ENCODE measurements at places on chromosomes 12 and 14. TPM values are rescaled to one million over a fixed set of nuclear protein-coding genes. Genes with fewer than 3 reads are reported as not detected.

Gene SIVA1
- polyA plus RNA-seq = 98.6 TPM

Gene ASIC1
- polyA plus RNA-seq = 6.4 TPM

Gene ARMH4
- polyA plus RNA-seq = 0.46 TPM

Gene GPR65
- not detected for polyA plus RNA-seq

Gene MED6
- 31.6 TPM for polyA plus RNA-seq

Gene ADAM20
- polyA plus RNA-seq = not detected

DNA sequence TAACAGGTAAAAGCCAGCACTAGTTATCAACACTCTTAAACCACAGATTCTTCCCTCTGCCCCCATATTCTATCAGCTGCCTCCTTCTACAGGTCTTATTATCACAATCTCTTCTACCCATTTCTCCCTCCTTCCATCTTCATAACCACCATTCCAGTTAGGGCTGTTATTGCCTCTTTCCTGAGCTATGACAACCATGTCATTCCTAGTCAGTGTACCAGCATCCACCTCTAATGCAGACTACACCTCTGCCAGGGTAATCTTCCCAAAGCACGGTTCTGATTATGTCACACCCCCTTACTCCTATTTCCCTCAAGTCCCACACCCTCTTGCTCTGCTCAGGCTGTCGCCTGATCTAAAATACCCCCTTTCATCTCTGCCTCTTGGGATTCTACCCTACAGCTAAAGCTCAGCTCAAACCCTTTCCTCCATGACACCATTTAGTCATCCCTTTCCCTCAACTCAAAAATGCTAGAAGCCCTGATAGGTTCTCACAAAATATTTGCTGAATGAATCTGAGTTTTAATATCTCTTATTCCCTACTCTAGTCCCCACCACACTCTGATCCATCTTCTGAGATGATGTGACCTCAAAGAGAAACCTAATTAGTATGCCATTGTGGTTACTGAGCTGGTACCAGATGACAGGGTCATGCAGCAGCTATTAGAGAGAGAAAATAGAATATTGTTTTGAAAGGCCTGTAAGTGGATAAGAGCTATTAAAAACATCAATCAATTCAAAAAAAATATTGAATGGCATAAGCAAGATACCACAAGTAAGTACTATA lies 11.7 kb downstream of the RACGAP1 start:
- DNase-seq = no peak

DNA sequence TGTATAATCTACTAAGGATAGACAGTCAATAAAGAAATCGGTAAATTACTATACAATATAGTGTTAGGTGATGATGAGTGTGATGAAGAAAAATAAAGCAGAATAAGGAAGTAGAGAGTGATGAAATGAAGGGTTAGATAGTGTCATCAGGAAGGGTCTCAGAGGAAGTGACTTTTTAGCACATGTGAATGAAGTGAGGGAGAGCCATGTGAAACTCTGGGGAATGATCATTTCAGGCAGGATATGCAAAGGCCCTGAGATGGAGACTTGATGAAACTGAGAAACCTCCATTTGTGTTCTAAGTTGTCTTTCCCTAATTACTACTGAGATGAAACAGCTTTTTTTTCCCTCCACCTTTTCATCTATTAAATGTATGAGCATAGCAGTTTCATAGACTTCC lies 19.4 kb upstream of the GNPTAB start:
- DNase-seq = no peak

DNA sequence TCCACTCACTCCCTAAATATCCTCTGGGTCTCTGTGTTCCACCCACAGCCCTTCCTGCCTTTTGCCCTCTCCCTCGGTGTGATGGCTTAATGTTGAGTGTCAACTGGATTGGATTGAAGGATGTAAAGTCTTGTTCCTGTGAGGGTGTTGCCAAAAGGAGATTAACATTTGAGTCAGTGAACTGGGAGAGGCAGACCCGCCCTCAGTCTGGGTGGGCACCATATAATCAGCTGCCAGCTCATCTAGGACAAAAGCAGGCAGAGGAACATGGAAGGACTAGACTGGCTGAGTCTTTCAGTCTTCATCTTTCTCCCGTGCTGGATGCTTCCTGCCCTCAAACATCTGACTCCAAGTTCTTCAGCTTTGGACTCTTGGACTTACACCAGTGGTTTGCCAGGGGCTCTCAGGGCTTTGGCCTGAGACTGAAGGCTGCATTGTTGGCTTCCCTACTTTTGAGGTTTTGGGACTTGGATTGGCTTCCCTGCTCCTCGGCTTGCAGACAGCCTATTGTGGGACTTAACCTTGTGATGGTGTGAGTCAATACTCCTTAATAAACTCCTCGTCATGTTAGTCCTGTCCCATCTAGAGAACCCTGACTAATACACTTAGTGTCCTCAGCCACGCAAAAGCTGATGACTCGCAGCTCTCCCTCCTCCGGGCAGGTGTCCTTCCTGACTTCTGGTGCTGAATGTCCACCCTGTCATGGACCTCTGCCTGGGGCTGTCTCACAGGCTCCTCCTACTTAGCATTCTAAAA lies 5.9 kb downstream of the DGLUCY start:
- DNase-seq = peak; percentile 95

DNA sequence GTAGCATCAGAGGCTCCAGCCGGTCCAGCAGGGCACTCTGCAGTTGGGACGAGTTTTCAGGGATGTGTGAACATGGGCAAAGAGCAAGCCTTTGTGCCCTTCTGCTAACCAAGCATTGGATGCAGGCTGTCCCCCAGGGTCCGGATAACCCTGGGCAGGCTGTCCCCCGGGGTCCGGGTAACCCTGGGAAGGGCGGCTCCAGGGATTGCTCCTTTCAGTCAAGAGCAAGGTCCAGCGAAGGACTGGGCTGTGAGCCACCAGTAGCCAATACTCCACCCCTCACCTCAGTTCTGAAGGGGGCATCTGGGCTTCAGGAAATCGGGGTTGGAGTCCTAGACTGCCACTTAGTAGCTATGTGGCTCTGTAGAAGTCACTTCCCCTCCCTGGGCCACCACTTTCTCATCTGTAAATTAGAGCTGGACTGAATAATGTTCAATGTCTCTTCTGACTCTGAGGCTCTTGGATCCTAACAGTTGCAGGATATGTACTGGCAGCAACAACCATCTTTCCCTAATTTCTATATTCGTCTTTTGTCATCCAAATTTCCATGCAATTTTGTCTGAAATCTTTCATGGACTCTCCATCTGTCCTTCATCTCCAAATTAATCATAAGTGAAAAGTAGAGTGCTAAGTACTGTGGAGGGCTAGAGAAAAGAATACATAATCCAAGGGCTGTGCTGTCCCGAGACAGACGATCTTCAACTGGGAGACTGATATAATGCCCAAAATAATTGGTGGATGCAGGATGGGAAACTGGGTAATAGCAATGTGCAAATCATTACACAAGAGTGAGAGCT lies 137.4 kb upstream of the NTF3 start:
- DNase-seq = no peak

DNA sequence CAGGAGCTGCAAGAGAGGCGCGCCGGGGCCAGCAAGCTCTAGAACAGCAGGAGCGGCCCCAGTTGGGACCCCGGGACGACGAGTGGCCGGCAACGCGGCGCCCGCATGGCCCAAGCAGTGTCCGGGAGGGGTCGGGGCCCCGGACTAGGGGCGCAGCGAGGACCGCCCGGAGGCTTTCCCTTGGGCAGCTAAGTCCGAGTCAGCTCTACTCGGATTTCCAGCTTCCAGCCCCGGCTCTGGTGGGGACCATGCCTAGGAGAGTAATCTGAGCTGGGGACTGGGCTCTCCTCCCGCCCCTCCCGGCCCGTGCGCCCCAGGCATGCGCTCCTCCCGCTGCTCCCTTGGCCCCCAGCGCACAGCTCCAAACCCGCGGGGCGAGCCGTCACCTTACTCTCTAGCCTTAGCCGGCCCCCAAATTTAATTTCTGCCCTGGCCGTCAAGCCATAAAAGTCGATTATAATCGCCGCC lies 41.6 kb upstream of the CAPRIN2 start:
- DNase-seq = no peak

GRCh38 chr14:81398196-81398891 lies 1.8 kb downstream of the STON2 start:
- DNase-seq = peak; percentile 11

- no peak for DNase-seq
These were observed 723 bp upstream of the NFE2 start for GRCh38 chr12:54301428-54302048.

DNA sequence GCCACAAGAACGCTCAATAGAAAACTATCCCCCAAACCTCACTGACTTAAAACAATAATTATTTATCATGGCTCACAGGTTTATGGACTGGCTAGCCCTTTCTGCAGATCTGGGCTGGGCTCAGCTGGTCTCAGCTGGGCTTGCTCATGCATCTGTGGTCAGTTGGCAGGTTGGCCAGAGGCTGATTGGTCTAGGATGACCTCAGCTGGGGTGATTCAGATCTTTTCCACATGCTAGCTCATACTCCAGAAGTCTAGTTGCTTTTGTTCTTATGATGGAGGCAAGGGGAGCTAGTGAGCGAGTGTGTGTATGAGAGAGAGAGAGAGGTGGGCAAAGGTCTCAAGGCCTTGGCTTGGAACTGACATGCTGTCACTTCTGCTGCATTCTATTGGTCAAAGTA lies 181.2 kb upstream of the NRXN3 start:
- DNase-seq = peak; percentile 76

DNA sequence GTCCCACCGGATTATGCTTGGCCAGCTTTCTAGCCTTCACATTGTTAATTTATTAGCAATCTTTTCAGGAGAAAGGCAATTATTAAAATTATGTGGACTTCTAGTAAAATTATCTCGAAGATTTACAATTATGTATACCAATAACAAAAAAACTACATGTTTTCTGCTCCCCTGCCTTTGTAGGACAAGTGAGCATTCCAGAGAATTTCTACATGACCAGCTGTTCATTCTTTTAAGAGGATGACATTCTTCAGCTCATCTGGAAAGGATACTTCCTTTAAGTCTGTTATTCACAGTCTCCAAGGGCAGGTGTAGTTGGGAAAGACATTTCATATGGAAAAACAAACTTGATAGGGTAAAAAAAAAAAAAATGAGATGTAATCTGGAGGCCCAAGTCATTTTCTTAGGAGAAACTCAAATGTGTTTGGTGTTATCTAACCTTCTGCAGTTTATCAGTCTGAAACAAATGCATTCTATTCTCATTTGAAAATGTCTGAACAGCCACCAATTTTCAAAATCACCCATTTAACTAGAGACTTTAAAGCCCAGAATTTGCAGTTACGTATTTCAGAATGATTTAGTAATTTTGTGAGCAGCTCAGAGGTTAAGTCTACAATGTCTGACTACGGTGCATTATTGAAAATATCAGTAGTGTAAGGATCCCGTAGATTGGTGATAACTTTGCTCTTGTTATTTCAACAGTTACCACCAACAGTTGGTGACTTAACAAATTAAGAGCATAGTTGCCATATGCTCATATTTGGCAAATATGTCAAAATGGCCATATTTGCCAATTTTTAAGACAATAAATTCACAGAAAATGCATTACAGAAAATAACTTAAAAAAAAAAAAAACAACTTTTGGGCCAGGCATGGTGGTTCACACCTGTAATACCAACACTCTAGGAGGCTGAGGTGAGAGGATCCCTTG lies 1.8 kb upstream of the PHLDA1 start:
- peak; percentile 20 for DNase-seq

DNA sequence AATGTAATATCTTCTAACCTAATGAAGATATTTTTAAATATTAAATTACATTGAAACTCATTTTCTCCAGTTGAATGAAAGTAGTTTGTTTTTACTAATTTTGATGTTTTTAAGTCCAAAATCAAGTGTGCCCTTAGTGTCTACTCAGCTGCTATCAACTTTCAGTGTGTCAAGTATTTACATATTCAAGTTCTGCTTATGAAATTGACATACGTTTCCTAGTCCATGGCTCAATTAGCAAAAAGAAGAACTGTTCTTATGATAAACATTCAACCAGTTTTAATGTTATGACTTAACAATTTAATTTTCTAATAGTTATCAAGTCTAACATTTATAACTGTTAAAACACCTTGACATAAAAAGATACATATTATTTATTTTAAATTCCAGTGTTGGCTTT lies 137.1 kb downstream of the DUSP6 start:
- DNase-seq = no peak

DNA sequence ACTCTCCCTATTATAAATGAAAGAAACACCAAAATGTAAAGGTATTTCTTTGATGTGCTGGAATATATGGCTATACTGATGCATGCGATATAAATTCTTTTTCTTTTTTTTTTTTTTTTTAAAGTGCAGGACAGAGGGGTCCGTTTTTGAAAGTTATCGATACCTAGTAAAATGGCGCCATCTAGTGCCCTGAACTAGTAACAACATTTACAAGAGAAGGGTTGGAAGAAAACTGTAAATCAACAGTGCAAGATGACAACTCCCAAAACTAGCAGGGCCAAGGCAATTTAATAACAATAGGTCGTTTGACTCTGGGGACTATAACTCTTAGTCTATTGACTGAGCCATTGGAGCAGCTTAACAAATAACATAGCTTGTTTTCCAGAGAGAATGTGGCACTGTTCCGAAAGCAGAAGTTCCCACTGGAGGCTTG lies 137.7 kb downstream of the SPTSSA start:
- DNase-seq = peak; percentile 5

DNA sequence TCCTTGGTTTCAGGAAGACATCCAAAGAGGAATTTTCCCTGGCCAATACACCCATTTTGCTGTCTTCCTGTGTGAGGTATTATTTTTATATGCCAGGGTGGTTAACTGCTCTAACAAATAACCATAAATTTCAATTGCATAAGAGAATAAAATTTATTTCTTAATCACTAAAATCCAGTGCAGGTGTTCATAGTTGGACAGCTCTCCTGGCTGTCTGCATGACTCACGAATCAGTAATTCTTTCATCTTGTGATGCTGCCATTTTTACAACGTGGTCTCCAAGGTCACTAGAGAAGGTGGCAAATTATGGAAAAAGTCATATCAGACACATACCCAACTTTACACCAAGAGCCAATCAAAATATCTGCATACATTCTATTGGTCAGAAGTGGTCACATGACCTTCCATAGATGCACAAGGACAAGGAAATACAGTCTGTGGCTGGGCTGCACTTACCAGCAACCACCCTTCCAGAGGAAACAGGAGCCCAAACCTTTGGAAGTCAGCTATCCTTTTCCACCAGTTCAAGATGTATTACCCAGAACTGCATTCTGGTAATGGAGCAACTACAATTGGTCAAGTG lies 193.5 kb upstream of the PLEKHG7 start:
- DNase-seq = peak; percentile 60

DNA sequence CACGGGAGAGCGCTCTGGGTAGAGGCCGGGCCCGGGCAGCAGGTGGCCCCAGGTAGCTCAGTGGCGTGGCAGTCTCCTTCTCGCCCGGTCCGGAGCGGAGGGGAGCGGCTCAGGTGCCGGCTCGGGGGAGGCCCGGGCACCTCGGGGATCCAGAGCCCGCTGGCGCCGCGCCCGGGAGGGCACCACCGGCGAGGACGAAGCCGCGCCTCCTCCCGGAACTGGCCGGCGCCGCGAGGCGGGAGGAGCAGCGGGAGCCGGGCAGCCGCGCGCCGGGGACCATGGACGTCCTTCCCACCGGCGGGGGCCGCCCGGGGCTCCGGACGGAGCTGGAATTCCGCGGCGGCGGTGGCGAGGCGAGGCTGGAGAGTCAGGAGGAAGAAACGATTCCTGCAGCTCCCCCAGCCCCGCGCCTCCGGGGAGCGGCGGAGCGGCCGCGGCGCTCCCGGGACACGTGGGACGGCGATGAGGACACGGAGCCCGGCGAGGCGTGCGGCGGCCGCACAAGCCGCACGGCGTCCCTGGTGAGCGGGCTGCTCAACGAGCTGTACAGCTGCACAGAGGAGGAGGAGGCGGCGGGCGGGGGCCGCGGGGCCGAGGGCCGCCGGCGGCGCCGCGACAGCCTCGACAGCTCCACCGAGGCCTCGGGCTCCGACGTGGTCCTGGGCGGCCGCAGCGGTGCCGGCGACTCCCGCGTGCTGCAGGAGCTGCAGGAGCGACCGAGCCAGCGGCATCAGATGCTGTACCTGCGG lies 21.5 kb upstream of the GNS start:
- DNase-seq = peak; percentile 24

Measured in mammary epithelial cell (primary cell).